ENCODE measurements at places on chromosomes 13 and 19.

- peak; percentile 66 for DNase-seq
These were observed 15.3 kb downstream of the IZUMO2 start for GRCh38 chr19:50147462-50148423.

- no peak for DNase-seq
These were observed 92.9 kb downstream of the PCDH9 start for GRCh38 chr13:67137044-67137735.

- no peak for DNase-seq
These were observed 25.9 kb downstream of the DPF1 start for GRCh38 chr19:38197937-38198704.

DNA sequence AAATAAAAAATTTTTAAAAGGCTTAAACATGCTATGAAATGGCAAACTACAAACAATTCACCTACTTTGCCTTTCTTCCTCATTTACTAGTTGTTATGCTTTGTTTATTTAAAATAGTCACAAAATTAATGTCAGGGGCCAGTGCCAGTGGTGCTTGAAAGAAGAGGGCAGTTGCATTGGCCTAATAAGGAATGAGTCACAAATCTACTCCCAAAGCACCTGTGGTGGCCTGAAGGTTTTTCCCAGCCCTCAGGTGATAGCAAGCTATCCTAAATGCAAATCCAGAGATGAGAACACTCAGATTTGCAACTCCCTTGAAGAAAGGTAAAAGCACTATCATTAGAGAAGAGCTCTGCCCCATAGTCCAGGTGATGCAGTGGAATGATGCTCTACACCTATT lies 103.6 kb downstream of the MBNL2 start:
- no peak for DNase-seq

- no peak for DNase-seq
These were observed 47.1 kb upstream of the KLF5 start for GRCh38 chr13:73011751-73012150.

GRCh38 chr13:58406545-58406944 lies 775.0 kb downstream of the PCDH17 start:
- DNase-seq = no peak

DNA sequence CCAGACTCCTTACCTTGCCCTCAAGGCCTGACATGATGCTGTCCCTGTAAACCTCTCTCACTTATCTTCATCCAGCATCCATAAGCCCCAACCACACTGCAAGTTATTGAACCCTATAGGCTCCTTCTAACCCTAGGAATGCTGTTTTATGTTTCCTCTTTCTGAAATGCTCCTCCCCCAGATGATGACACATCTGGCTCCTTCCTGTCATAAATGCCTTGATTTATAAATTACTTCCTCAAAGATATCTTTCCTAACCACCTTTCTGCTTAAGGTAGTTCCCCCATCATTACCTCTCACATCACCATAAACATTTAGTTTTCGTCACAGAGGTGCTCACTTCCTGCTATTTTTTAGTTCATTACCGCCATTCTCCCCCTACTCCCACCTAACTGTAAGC lies 12.3 kb downstream of the RUBCNL start:
- no peak for DNase-seq

DNA sequence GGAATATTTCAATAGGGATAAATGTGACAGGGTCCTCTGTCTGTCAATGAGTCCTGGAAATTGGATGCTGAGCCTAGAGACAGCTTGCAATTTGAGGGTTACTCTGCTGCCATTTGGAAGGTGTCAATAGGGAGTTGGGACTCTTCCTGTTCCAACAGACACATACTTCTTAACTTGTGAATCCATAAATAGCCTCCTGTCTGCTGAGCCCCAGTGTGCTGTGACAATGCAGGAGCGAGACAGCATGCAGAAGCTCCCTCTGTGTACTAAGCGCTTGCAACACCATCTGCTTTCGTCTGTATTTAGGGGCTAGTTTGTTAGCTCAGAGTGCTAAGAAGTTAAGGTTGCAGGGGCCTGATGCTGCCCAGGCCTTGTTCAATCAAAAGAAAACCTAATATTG lies 58.5 kb upstream of the GPR12 start:
- peak; percentile 53 for DNase-seq

DNA sequence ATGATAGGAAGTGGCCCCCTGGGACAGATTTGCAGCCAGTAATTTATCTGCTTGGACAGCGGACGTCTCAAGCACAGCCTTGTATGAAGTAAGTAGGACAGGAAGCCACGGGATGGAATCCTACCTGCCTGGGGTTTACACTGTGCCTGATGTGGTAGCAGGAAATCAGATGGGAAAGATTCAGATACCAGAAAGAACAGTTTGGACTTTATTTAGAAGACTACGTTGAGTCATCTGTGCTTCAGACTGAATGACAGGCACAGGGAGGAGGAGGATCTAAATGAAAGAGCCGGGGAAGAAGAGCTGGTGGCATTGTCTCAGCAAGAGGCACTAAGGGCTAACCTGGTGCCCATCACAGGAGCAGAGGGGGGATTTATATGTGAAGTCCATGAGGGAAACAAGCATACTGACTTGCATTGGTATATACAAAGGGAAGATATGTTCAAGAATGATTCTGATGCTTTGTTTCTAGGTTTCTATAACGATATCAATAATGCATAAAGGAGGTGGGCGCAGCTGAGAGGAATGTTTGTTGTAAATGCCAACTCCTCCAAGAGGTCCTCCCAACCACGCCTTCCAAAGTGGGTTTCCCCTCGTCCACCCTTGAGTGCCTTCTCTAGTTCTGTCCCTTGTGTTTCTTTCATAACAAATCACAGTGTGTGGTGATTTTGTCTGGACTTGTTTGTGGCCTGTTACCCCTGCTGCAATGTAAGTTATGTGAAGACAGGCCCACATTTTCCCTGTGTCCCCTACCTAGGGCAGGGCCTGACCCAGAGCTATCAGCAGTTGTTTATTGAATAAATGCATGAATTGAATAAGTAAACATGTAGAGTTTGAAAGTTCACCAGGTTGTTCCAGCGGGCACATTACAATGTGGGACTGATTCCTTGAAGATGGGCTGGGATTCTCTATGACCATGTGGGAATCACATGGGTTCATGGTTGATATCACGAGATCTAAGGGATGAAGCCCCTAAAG lies 328.4 kb downstream of the SLC7A1 start:
- no peak for DNase-seq

GRCh38 chr19:34430738-34431625 lies 2.8 kb downstream of the UBA2 start:
- DNase-seq = peak; percentile 26

- no peak for DNase-seq
These were observed at the start of gene CYP4F12 for GRCh38 chr19:15672580-15673175. TSS of gene CYP4F12 (plus strand) at chr19:15673087. CDS start at chr19:15673530, 443 bp downstream.
